IMR-90 (cell line): ENCODE measurements at places on chromosomes 2 and 18. TPM values are rescaled to one million over a fixed set of nuclear protein-coding genes. Genes with fewer than 3 reads are reported as not detected.

The PJVK gene
- polyA plus RNA-seq: 1.9 and 2.4 TPM in 2 replicates

The PPP1R1C gene
- polyA plus RNA-seq: 0.10 and 0.34 TPM in 2 replicates

- DNase-seq: no peak
Measured at GRCh38 chr2:126893153-126893552, 5.5 kb upstream of the TEX51 start.

- no peak for DNase-seq
Measured at GRCh38 chr18:40939656-40940515, 1015.1 kb upstream of the PIK3C3 start.

DNA sequence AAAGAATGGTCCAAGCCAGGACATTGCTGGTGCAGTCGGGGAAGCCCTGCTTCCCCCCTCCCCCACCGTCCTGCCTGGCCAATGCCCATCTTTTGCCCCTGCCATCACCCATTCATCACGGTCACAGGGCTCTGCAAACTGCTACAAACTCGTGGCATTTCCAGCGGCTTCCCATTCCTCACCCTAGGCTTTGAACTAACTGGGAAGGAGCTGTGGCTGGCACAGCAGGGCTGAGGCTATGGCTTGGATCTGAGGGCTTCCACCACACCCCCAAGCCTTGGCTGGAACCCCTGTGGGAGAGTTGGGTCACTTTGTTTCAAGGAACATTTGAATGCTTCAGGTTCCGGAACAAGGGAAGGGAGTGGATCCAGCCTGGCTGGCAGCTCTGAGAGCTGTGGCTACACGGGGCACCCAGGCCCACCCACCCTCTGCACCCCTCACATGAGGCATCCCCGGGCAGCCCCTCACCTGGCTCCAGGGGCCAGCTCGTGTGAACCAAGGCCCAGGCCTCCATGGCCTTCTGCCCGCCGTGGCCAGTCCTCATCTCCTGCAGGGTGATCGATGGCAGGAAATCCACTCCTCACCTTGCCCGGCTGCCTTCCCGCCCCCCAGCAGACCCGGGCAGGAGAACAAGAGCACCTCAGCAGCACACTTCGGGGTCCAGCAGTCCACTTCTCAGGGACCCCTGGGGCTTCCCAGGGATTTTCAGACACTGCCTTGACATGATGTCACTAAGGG, 58.8 kb upstream of the OTOS start:
- no peak for DNase-seq

- DNase-seq: peak; percentile 100
Measured at GRCh38 chr2:47198985-47199451, 43.9 kb upstream of the STPG4 start.

DNA sequence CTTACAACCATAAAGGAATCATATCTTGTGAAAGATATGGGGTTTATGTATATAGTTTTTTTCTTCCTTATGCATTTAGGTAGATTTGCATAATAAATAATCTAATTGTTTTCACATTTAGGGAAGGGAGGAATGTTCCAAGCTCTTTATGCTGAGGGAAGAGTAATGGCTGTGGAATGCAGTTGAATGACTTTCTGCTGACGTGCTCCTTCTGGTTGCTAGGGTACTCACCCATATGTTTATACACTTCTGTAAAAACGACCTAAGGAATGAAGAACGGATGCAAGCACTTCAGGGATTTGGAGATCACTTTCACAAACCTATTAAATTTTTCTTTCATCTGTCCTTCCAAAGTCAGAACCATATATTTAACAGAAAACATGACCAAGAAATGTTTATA, 29.2 kb upstream of the PPP4R1 start:
- peak; percentile 97 for DNase-seq
